Stimulated activated CD8-positive, alpha-beta memory T cell treated with anti-CD3 and anti-CD28 coated beads, Interleukin-2, amount 100 ng/mL, for 1 hour (primary cell): ENCODE measurements at places on chromosomes 6 and 20.
A peak's percentile ranks its signal among the peaks of the same experiment; 100 is the strongest.

DNA sequence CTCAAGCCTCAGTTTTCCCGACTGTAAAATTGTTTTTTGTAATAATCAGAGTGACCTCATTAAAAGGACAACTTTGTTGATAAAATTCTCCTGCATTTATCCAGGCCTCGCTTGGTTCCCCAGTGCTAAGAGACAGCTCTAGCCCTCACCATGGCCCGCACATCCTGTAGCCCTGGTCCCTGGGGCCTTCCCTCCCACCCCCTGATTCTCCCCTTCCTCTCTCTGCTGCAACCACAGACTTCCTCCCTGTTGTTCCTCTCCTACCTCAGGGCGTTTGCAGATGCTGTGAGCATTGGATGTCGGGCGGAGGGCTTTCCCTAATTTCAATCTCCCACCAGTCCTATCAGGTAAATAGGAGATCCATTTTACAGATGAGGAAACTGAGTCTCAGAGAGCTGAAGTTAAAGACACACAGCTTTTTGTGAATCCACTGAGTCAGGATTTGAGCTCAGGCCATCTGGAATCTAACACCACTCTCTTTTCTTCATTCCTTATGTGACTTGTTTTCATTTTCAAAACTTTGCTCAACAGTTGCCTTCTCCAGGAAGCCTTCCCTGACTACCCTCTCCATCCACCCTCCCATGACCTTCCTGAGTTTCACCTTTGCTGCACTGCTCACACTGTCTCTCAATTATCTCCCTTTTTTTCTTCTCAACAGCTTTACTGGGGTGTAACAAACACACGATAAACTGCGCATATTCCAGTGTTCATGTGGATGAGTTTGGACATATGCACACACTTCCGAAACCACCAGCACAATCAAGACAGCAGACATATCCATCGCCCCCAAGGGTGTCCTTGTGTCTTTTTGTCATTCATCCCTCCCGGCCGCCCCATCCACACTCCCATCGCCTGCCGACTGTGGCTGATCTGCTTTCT is 107.1 kb downstream of the CEBPB start:
- DNase-seq: no peak

- peak; percentile 52 for DNase-seq
These were observed 31.8 kb downstream of the SUN5 start for GRCh38 chr20:32972181-32973076.

DNA sequence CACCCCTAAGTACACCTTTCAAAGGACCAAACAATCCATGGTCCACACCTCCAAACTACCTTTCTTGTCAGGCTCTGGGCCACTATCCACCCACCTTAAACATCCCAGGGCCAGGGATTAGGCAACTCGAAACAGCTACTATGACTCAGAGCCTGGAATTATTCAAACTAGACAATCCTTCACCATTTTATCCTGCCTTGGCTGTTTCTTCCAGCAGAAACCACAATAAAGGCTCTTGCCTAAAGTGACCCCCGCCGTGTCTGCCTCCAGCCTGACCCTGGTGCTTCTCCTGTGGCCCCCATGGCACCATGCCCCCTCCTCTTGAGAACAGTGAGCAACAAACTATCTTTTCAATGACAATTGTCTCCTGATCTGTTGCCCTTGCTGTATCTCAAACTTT is 195.5 kb downstream of the EPM2A start:
- DNase-seq: no peak

- no peak for DNase-seq
These were observed 171.2 kb upstream of the THBS2 start for GRCh38 chr6:169424821-169425240.

DNA sequence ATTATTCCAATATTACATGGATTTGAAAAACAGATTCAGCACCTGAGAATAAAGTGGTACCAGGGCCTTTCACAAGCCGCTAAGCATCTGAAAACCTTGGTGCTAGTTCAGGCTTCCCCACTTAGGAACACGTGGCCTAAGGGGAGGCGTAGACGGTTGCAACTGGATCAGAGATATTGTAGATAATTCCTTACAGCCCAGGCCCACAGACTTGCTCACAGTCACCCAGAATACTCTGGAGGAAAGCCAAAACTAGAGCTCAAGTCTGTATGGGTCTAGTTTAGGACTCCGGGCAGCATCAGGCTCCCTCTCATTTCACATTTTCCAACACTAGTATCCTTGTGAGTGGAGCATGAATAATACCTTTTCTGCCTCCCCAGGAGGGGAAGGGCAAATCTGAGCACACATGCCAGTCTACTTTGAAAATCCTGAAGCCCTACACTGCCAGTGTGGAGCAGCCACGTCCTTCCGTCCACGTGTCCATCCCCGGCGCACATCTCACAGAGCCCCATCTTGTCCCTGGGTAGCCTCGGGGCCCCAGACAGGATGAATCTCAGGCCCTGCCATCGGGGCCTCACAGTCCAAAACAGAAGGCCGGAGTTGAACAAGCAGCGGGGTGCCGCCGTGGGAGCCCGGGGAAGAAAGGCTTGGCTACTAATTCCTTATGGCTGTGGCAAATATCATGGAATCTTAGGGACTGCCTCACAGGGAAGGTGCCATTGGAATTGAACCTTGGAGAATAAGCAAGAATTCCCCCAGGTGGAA is 299.3 kb downstream of the NRN1 start:
- DNase-seq: no peak

GRCh38 chr6:30200551-30201281 is 12.5 kb downstream of the TRIM26 start:
- DNase-seq: no peak

DNA sequence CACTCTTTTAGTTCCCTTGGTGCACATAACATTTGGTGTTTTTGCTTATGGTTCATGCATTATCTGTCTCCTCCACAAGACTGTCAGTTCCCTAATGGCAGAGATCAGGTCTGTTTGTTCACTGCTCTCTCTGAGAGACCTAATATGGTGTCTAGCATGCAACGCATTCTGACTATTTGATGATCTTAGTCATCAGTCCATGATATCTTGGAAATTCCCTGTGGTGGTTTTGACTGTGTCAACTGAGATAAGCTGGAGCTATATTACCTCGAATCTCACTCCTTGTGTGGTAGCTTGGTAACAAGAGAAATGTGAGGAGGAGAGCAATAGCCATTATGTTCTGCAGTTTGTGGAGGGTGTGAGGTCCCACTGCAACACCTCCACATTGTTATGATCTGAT is 229.8 kb downstream of the FRK start:
- no peak for DNase-seq

GRCh38 chr6:142026471-142026870 is 106.3 kb upstream of the GJE1 start:
- DNase-seq: no peak
